ENCODE measurements at places on chromosomes 2 and 18.
A peak's percentile ranks its signal among the peaks of the same experiment; 100 is the strongest.

DNA sequence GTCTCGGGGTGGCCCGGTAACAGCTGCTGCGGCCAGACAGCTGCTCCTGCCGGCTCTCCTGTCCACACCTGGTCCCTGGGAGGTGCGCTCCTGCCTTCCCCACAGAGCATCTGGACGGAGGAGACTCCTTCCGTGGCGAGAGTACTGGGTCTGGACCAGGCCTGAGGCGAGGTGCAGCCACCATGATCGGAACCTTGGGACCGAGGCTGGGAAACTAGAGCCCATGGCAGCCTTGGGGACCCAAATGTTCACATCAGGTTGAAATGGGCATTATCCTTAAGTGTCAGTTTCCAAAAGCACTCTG lies 628 bp downstream of the GIGYF2 start:
- DNase-seq, result no peak

DNA sequence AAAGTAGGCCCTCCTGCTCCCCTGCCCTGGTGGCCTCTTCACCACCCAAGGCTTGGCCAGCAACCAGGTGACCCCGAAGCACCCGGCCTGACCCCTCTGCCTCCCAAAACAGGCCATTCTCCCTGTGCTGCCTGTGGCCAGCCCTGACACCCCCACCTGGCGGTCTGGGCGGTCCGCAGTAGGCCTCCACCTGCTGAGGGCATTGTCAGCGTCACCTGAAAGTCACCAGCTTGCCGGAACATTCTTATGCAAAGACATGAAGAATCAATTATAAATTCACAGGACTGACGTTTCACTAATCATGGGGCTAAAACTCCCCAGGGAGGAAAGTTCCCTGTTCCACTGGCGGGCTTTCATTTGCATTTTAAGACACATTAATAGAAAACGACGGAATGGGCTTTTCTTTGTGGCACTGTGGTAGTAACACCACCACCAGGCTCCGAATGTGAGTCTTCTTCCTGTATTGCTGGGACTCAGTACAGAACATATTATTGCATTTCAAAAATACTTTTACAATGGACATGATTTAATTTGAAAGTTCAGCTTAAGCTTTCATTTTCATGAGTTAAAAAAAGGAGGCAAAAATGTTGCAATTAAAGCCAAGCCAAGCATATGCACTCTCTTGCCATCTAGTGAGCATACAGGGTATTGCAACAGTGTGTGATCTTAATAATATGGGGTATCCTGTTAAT lies 57.4 kb downstream of the ADI1 start:
- DNase-seq, result no peak

DNA sequence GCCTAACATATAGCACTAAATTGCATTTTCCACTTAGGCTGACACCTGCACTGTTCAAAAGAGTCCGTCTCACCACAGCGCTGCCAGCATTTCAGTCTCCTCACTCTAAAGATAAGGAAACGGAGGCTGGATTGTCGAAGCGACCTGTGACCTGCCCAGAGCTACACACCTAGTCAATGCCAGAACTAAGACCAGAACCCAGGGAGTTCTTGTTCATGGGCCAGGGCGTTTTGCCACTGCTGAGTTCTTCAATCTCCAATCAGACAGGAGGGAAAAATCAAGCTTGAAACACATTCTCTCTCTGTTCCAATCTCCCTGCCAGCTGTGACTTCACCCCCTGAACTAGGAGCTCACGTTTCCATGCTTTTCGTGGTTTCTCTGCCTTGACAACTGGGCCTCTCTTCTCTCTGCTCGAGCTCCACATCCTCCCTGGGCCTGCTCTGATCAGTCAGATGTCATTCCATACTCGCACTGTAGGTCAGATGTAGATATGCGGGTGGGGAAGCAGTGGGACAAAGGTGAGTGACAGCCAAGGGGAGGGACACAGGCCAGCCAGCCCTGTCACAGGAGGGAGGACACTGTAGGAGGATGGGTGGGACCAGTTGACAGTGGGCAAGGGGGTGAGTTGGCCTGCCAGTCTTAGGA lies 221.1 kb upstream of the SMAD2 start:
- peak; percentile 56 for DNase-seq

DNA sequence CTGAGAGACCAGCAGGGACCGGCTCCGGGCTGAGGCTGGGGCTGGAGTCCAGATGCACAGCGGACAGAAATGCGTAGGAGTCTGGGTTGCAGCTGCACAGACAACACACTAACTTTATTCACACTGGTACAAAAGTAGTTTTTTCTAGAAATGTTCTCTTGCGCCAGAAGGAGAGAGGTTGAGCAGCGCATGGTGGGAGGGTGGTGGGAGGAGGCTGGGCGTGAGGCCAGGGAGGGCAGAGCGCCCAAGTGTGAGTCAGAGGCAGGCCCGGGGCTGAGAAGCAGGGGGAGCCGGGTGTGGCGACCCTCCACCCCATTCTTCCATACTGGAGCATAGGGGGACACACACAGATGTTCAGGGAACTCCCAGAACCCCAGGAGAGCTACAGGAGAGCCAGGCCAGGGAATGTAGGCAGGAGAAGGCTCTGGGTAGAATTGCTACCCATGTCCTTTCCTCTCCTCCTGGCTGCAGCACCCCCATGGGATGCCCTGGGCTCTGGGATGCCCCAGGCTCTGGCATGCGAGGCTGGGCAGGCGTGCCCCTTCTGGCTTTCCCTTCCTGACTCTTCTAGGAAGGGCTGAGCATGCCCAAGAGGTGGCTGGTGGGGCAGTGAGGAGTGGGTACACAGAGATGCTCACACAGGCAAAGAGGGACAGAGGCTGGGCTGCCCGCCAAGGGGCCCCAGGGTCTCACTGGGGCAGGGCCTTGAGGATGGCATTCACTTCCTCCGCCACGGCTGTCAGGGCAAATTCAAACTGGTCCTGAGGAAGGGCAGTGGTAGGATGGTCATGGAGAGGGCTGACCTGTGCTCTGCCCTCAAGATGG lies 10.6 kb downstream of the DNAJB2 start:
- peak; percentile 94 for DNase-seq

GRCh38 chr2:29724282-29724681 lies 197.1 kb downstream of the ALK start:
- no peak for DNase-seq

Data from right hindlimb (tissue), 1 donor.